ENCODE measurements at places on chromosomes 4 and X.

DNA sequence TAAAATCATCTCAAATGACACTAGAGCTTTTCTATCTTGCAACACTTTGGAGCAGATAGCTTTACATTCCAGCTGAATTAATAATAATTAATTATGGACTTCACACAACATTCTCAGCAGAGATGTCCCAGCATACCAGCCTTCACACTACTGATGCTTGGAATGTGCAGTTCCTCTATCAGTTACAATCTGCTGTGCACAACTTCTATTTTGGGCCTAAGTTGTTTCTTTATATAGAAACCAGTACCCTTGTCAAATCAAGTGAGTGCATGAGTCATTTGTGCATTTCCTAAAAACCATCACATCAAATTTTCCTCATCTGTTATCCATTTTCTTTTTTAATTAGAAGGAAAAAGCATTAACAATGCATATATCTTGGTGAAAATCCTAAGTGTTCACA is 8.8 kb upstream of the RASL11B start:
- no peak for DNase-seq

- no peak for DNase-seq
Measured at GRCh38 chrX:40177117-40177430, 79.3 kb upstream of the BCOR start.

- DNase-seq: no peak
Measured at GRCh38 chrX:36007207-36007606, 87.7 kb downstream of the CFAP47 start.

- no peak for DNase-seq
Measured at GRCh38 chrX:153525451-153525850, 8.0 kb downstream of the ATP2B3 start.

DNA sequence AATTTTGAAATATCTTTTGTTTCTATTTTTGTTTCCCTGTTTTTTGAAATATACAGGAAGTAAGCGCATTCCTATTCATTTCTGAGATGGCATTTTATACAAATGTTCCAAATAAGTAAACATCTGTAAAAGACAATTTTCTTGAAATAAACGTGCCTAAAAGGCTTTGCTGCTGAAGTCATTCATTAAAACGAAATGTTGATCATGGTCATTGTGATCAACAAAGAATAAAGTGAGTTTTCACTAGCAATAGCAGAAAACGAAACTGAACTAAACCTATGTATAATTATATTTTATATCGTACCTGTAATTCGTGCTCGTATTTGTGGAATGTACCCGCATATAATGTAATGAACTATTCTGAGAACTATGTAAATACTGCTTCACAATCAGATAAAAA is 221.2 kb downstream of the MGST2 start:
- DNase-seq: no peak

GRCh38 chrX:18424482-18425198 is 768 bp upstream of the CDKL5 start:
- no peak for DNase-seq

- no peak for DNase-seq
Measured at GRCh38 chr4:186227221-186227620, at the start of gene KLKB1. Gene KLKB1, plus strand, starts transcription at chr4:186227507. Its CDS starts 689 bp downstream, at chr4:186228196.

- no peak for DNase-seq
Measured at GRCh38 chr4:2805712-2806389, 13.0 kb downstream of the SH3BP2 start.

DNA sequence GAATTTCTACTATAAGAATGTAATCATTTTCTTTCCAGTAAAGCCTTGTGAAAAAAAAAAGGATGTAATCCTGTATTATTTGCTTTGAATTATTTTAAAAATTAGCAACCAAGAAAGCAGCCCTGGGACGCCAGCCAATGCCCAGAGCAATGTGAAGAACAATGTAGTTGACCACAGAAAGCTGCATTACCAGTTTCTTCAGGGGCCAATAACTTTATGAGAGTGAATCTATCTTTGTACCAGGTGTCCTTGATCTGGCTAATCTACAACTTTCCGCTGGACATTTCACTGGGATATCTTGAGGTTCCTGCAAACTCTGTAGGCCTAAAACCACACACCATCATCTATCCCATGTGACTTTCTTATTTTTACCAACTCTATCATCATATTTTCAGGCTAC is 7.6 kb upstream of the KLHL2 start:
- no peak for DNase-seq

DNA sequence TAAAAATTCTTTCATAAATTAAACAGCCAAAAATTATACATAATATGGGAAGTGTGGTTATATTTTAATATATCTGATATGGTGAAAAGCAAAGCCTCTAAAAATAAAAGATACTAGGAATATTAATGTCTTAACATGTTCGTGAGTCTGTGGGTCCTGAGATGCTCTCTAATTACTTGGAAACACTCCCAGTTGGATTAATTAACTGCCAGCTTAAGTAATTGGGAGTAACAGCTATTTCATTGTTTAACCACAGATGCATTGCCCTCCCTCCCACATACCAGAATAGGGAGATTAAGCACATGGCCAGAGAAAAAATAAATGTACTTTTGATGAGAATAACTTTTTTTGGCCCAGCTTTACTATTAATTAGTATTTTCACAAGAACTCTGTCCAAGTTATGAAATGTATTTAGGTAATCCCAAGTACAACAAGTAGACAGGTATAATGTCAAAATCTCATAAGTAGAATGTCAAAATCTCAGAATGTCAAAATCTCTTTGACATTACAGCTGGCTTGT is 79.7 kb downstream of the BTC start:
- no peak for DNase-seq

DNA sequence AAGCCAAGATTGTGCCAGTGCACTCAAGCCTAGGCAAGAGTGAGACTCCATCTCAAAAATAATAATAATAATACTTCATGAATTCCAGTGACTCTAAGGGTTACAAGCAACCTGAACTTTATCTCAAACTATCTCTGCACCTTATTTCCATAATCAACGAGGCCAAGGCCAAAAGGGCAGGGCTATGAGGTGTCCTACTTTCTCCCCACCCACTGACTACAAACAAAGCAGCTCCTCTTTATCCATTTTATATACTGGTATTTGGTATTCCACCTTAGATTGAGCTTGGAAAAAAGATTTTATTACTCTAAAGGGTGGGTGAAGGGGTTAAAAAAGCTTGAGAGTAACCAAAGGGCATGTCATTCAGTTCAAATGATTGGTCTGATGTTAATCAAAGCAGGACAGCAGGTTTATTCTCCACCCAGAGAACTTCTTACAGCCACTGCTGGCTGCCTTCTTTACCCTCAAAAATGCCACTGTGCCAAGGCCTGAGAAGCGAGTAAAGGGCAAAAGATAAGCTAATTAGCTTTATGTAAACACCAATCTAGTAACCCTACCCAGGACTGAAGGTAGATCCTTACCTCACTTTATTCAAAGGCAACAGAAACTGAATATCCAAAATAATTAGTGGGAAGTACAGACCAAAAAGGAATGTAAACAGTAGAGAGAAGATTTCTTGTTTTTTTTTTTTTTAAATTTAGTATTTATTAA is 28.2 kb downstream of the APOO start:
- DNase-seq: no peak

DNA sequence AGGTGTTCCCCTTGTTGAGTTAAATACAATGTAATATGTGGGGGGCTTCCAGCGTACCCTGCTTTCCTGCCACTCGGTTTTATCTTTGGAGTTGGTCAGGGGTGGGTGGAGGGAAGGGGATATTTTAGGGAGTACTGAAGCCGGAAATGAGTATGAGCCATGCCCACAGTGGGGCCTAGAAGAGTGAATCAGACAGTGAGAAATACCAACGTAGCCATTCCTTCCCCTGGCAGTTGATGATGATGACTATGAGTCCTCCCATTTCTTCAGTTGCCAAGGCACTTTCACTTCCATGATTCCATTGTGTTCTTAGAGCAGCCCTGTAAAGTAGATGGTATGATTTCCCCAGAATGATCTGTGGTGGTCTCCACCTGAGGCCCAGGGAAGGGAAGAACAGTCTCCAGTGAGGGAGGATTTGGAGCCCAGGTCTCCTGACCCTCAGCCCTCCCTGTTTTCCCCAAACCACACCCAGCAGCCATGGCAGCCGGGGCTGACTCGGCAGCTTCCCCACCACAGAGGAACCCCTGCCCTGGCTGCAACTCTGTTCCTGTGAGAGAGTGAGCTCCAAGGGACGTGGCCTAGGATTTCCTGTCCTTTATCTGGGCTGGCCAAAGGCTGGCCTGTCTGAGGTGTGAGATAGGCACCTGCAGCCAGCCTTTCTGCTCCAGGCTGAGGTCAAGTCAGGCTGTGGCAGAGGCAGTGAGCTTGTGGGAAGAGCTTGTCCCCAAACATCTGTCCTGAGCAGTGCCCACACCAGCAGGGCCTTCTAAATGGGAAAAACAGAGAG is 52.7 kb downstream of the STARD8 start:
- no peak for DNase-seq

- no peak for DNase-seq
Measured at GRCh38 chrX:133391111-133391510, 24.2 kb downstream of the GPC4 start.

- peak; percentile 40 for DNase-seq
Measured at GRCh38 chrX:119004920-119005524, 30.6 kb downstream of the LONRF3 start.

DNA sequence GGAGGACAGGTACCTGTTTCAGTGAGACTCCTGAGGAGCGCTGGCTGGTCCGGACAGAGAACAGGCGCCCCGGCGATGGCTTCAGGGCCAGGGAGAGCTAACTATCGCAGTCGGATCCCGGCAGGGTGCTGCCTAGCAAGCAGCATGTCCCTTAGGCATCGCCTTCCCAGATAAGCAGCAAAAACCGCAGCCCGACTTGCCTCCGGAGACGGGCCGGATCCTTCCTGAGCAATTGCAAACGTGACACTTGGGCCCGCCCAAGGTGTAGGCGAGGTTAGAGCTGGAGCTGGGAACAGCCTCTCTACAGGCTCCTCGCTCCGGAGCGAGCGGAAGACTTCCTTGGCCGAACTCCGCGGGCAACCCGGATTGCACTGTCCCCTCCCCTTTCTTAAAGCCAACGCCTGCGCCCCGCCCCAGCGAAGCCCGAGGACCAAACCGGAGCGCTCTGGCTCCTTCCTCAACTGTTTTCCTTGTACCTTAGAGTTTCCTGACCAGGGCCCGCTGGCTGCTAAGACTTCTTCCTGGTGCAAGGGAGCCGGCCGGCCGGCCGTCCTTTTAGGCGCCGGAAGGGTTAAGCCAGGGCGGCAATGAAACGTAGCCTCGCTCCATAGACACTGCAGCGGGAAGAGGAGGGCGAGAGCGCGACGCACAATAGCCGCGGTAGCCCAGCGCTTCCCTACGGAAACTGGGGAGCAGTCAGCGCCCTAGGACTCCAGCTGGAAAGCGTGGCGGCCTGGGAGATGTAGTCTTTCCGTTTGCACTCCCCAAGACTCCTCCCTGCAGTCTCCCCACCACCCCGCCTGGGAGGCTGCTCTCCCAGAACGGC is at the start of gene OPHN1:
Gene OPHN1, minus strand, starts transcription at position 341 of the 826 bp plus-strand sequence. CDS start 475 bp downstream, outside the sequence.
- no peak for DNase-seq

DNA sequence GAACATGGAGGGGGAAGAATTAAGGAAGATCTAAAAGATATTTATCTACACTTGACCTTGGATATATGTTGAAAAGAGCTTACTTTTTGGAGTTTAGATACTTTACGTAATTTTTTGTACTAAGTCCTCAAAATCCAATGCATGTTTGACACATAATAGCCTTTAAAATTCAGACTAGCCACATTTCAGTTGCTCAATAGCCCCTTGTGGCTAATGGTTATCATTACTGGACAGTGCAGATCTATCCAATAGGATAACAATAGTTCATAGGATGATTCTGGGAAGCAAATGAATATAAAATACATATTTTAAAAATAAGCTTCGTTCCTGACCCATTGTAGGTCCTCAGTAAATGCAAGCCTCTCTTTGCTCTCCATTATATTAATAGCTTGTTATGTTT is 13.8 kb downstream of the AP1AR start:
- no peak for DNase-seq

GRCh38 chrX:11427453-11428071 is 134.3 kb downstream of the AMELX start:
- no peak for DNase-seq

DNA sequence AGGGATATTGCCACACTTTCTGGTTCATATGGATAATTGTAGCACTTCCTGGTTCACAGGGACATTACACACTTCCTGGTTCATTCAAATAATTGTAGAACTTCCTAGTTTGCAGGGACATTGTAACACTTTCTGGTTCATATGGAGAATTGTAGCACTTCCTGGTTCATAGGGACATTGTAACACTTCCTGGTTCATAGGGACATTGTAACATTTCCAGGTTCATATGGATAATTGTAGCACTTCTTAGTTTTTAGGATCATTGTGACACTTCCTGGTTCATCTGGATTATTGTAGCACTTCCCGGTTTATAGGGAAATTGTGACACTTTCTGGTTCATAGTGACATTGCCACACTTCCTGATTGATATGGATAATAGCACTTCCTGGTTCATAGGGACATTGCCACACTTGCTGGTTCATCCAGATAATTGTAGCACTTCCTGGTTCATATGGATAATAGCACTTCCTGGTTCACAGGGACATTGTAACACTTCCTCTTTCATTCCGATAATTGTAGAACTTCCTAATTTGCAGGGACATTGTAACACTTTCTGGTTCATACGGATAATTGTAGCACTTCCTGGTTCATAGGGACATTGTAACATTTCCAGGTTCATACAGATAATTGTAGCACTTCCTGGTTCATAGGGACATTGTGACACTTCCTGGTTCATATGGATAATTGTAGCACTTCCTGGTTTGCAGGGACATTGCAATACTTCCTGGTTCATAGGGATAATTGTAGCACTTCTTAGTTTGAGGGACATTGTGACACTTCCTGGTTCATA is 59.2 kb upstream of the CD99 start:
- DNase-seq: no peak

DNA sequence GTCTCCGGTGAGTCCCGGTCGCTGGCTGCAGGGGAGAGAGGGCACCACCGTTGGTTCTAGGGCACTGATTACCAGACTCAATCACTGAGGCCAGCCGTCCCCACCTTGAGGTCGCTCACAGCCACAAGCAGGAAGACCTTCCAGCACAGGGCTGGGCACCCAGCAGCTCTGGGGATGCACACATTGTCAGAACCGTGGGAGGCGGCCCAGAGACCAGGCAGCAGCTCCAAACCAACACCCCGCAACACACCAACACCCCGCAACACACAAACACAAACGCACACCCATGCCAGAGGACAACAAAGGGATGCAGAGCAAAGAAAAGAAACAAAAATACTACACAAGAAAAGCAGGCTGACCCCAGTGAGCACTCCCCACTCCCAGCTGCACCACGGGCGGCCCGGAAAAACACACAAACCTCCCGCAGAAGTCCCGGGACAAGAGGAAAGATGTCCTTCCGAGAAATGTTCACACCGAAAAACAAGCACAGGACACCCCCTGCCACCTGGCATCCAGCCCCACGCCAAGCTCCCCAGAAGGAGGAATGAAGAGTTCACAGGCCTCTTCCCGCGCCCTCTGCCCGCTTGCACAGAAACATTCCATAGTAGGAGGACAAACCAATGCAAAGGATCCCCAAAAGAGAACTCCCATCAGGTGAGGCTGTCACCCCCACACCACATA is 3.2 kb downstream of the HMX1 start:
- DNase-seq: no peak

DNA sequence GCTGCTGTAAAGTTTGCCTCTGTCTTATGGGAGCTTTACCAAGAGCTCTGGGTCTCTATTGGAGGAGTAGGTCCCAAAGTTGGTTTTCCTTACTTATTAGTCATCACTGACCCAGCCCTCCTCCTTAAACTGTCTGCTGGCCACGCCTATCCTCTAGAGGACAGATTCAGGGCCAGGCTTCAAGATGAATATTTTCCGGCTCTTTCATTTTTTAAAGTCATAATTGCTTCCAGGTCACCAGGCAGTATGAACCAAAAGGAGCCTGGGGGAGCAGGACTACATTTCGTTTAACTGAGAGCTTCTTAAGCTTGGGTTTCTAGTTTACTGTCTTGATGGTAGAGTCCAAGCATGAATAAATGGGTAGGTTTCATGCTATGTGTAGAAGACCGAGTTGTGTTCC is 13.7 kb downstream of the BCORL1 start:
- no peak for DNase-seq

Data from stimulated activated CD4-positive, alpha-beta T cell treated with anti-CD3 and anti-CD28 coated beads, Interleukin-12 subunit alpha, Interleukin-12 subunit beta, amount 100 ng/mL, for 48 hours (primary cell).